Fibroblast of upper back skin (primary cell): ENCODE measurements at places on chromosomes 7 and 10.

GRCh38 chr10:29811751-29812427, 177.1 kb upstream of the SVIL start:
- DNase-seq = peak; percentile 95

DNA sequence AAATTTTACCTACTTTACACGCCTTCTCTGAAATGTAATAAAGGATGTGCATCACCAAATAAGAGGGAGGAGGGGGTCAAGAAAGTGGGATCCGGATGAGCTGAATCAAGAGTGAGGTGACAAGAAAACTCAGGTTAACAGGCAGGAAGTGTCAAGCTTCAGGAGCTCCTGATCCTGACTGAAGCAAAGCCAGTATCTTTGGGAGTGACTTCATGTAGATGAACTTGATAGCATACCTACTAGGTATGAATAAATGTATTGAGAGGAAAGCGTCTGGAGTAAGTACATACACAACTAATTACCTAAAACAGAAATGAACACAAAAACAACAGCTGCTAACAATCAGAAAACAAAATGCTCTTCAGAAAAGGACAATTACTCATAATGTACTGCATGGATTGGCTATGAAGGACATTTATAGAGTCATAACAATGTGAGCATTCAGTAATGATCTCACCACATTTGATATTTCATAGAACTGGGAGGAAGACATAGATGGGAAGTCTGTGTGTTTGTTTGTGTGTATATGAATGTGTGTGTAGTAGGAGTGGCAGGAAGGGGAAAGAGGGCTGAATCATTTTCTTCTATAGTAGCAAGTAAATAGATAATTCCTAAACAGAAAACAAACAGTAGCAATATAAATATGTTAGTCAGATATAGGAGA, 29.4 kb downstream of the PRKG1 start:
- no peak for DNase-seq

DNA sequence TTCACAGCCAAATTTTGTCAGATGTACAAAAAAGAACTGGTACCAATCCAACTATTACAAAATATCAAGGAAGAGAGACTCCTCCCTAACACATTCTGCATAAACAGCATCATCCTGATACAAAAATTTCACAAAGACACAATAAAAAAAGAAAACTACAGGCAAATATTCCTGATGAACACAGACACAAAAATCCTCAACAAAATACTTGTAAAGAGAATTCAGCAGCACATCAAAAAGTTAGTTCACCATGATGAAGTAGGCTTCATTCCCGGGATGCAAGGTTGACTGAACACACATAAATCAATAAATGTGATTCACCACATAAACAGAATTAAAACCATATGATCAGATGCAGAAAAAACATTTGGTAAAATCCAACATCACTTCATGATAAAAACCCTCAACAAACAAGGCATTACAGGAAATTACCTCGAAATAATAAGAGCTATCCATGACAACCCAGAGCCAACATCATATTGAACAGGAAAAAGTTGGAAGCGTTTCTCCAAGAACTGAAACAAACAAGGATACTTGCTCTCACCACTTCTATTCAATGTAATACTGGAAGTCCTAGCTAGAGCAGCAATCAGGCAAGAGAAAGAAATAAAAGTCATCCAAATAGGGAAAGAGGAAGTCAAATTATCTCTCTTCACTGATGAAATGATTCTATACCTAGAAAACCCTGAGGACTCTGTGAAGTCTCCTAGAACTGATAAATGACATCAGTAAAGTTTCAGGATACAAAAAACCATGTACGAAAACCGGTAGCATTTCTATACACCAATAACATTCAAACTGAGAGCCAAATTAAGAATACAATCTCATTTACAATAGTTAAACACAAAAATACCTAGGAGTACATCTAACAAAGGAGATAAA, 223.1 kb downstream of the REEP3 start:
- DNase-seq = peak; percentile 89

DNA sequence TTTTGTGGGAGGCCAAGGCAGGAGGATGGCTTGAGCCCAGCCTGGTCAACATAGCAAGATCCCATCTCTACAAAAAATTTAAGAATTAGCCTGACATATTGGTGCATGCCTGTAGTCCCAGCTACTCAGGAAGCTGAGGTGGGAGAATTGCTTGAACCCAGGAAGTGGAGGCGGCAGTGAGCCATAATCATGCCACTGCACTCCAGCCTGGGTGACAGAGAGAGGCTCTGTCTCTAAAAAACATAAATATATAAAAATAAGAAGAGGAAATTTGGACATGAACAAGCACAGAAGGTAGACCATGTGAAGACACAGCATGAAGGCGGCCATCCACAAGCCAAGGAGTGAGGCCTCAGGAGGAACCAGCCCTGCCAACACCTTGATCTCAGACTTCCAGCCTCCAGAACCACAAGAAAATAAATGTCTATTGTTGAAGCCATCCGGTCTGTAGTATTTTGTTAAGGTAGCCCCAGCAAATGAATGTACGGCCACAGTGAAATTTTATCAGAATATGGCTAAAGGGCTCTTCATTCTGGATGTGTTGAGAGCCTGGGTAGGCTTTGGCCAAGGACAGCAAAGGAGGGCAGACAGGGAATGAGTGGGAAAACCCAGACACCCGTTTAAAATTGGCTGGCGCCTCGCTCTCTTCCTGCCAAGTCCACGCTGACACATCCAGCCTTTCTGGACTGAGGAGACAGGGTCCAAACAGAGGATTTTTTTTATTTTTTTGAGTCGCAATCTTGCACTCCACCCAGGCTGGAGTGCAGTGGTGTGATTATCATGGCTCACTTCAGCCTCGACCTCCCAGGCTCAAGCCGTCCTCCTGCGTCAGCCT, 12.9 kb upstream of the GRID2IP start:
- DNase-seq = no peak

DNA sequence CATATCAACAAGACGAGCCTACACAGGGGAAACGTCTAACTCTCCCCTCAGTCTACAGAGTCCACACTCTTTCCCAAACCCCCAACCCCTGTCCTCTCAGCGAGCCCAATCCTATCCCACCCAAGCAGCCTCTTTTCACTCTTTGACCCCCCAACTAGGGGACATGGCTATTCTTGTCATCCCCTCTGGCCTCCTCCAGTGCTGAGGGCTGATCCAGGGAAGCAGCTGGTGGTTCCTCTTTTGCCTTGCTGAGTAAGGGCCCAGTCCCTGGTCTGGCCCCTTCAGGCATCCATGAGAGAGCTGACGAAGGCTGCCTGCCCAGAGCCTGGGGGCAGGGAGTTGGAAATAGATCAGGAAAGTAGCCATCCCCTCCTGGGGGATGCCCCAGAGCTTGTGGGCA, 6.4 kb downstream of the NOBOX start:
- no peak for DNase-seq

DNA sequence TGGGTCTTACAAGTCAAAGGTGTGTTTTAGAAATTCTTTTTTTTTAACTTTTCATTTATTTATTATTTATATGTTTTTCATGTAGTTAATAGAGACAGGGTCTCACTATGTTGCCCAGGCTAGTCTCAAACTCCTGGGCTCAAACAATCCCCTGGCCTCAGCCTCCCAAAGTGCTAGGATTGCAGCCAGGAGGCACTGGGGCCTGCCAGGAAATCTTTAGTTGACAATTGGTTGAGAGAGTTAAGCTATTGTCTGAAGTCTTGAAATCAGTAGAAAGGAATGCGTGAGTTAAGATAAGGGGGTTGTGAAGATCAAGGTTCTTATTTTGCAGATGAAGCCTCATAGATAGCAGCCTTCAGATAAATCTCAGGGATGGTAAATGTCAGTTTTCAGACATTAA, 245.4 kb upstream of the GALNT17 start:
- DNase-seq = no peak

GRCh38 chr10:48813825-48814224, 125.8 kb downstream of the LRRC18 start:
- no peak for DNase-seq

GRCh38 chr7:13821152-13821787, 168.2 kb downstream of the ETV1 start:
- peak; percentile 64 for DNase-seq

DNA sequence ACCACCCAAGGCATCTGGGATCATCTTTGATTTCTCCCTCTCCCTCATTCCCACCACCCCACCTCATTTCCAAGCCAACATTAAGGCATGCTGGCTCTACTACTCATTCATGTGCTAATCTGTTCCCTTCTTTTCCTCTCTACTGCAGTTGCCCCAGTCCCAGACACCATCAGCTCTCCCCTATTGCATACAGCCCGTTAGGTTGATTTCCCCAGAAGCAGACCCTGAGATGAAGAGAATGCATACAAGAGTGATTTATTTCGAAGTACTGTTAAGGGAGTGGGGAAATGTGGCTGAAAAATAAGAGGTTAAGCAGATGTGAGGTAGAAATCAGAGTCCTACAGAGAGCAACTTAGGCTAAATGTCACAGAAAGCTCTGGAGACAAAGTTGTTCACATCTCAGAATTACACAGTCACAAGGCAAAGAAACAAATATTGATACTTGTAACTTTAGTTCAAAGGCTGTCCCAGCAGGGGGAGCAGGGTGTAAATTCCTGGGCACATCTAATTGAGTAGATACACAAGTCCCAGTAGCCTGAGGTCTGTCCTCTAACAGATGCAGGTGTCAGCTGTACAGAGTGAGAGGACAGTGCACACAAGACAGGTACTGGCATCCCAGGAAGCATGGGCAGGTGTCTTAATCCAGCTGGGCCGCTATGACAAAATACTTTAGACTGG, 20.9 kb downstream of the AKR1D1 start:
- DNase-seq = peak; percentile 2

GRCh38 chr7:46080595-46081159, 159.6 kb upstream of the IGFBP3 start:
- DNase-seq = peak; percentile 59

DNA sequence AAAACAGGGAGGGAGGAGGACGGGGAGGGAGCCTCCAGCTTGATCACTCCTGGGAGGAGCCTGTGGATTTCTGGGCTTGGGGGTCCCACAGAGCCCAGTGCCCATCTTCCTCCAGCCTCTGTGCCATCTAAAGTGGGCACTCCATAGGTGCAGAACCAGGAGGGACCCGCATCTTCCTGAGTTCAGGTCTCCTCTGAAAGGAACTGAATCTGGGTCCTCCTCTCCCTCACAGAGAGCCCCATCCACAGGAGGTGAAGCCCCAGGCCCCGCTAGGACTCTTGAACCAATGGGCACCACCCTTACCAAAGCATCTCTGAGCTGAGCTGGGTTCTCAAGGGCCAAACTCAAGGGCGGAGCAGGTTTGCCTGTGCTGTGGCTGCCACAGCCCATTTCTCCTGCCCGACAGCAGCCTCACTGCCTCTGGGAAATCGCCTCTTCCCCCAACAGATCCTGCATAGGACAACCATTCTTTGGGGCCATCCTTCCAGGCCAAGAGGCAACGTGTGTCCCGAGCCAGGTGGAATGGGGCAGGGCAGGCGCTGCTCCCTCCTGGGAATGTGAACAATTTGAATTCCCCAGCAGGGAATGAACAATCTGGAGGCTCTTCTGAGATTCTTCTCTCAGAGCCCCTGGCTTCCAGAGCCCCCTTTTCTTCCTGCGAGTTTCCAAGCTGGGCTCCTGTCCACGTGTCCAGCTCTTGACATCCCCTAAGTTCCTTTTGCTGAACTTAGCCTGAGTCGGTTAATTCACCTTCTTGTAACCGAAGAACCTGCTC, 411.0 kb upstream of the FOXK1 start:
- no peak for DNase-seq

DNA sequence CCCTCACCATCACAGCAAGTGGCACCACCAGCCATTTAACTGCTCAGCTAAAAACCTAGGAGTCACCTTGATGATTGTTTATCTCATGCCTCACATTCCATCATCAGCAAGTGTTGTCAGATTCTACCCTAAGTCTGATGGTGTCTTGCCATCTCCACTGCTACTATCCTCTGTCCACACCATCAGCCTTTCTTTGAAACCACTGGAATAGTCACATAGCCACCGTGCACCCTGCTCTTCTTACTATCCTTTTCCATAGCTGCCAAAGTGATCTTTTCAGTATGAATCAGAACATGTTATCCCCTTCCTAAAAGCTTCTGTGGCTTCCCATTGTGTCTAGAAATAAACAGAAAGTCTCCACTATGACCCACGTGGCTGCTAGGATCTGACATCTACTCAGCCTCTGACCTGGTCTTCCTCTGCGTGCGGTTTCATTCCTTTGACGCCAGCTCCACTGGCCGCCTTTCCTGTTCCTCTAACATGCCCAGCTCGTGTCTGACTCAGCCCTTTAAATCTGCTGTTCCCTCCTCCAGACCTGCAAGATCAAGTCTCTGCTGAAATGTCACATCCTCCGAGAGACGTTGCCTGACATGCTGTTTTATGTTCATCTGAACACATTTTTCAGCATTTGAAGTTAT, 16.5 kb upstream of the CHN2 start:
- no peak for DNase-seq

DNA sequence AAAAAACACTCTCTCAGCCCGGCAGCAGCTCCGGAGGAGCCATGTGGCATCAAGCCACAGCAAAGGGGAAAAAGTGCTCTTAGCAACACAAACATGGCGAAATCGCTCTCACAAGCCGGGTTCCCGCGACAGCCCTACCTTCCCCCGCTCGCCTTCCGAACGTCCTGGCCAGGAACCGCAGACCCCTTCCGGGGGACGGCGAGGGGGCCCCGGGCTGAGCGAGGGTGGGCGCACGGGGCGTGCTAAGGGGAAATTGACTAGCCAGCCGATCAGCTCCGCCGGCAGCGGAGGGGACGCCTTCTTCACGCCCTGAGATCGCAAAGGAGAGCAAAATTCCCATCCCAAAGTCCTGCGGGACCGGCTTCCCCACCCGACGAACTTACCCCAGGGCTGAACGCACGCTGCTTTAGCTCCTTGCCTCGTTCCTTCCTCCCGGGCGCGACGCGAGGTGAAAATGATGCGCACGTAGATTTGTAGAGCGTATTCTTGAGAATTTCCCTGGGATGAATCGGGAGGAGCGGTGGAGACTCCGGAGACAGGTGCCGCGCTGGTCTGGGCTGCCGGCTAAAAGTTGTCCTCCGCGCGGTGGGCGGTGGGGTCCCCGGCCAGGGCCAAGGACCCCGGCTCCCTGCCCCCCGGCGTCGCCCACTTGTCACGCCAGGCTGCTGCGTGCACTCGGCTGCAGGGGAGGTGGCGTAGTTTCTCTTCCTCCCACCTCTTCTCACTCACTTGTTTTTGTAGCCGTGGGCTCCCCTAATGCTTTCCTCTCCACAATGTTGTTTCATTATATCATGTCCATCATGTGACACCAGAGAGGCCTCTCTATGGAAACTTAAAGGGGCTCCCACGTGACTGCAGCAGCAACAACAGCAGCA, 220.1 kb upstream of the MKLN1 start:
- peak; percentile 65 for DNase-seq

DNA sequence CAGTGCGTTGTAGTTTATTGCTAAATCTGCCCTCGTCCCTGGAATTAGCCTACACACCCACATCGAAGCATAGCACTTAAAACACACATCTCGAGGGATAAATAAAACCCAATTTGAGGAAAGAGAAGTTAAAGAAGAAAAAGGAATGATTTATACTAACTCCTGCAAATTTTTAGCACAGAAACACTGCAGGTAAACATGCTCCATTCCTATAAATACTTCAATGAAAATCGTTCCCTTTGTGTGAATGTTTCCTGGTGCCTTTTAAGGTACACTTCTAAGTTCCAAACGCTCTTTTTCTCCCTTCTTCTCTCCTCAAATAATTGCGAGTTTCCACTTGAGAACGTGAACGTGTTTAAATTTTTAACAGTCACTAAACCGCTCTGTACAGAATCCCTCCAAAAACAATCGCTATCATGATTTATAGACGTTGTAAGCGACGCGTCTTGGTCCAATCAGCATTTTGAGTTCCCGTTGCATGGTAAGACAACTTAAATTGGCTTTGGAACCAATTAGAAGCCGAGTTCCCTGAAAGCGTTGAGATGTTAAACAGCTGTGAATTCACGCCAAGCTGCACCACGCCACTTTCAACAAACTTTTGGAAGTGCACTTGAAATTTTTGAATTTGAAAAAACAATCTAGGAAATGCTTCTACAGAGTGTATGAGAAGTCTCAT, 12.5 kb upstream of the EBLN1 start:
- DNase-seq = peak; percentile 47
